Lung (tissue), 17 donors: ENCODE measurements at places on chromosomes 6 and 20.
A peak's percentile ranks its signal among the peaks of the same experiment; 100 is the strongest.

- H3K27me3 ChIP-seq, result no peaks in the 10 kb centered on the region
- peaks cover 3% of the 10 kb centered on the region for H3K4me1 ChIP-seq
- DNase-seq, result no peak
- no peak overlapping the region for H3K4me3 ChIP-seq
- no peak overlapping the region for H3K27ac ChIP-seq
Measured at GRCh38 chr6:144646093-144647056, 361.2 kb downstream of the UTRN start.

GRCh38 chr6:116449565-116449964, 11.6 kb upstream of the CALHM6 start:
- peaks cover 13% of the 10 kb centered on the region for H3K4me1 ChIP-seq
- no peak overlapping the region for H3K4me3 ChIP-seq

DNA sequence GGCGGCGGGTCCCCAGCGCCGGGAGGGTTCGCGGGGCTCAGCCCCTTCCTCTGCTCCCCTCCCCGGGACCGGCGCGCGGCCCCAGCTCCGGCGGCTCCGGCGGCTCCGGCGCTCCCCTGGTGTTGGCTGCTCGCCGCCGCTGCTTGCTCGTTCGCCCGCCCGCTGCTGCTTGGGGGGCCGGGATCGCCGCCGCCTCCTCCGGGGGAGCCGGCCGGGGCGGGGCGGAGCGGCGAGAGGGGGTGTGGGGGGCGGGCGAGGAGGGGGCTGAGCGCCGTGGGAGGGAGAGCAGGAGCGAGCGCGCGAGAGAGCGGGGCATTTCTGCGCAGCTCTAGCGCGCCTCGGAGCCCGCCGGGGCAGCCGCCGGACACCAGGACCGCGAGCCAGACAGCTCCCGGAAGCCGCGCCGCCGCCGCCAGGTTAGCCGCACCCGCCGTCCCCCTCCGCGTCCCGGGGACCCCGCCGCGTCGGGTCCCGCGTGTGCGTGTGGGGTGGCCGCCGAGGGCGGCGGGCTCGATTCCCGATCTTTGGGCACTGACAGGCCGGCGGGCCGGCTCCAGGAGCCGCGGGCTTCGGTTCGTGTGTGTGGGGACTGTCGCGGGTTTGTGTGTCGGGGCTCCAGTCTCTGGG, 62.0 kb upstream of the EPB41L1 start:
- H3K4me3 ChIP-seq, result peak overlapping the region; percentile 81
- no peaks in the 10 kb centered on the region for H3K36me3 ChIP-seq
- H3K4me1 ChIP-seq, result peaks cover 6% of the 10 kb centered on the region
- no peak for DNase-seq
- peaks cover 18% of the 10 kb centered on the region for H3K27me3 ChIP-seq

DNA sequence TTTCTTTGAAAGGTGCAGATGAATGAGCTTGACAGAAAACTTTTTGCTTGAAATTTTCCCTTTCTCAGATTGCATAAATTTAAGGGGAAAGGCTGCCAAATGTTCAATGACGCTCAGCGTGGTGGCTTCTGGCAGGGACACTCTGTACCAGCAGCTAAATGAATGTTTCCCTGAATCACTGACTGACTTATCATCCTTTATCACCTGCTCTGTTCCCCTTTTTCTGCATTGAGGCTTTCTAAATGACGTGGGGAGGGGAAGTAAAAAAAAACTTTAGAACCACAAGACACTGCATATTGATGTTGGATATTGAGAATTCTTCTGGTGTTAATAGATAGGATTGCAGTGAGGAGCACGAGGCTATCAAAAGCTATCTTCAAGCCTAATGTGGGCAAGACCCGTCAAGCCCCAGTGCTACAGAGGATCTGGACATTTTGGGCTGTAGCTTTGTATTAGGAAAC, 46.9 kb upstream of the ENPP5 start:
- no peak overlapping the region for H3K4me3 ChIP-seq
- no peaks in the 10 kb centered on the region for H3K27me3 ChIP-seq
- H3K36me3 ChIP-seq, result peaks cover 4% of the 10 kb centered on the region
- no peak for DNase-seq
- H3K27ac ChIP-seq, result no peak overlapping the region

DNA sequence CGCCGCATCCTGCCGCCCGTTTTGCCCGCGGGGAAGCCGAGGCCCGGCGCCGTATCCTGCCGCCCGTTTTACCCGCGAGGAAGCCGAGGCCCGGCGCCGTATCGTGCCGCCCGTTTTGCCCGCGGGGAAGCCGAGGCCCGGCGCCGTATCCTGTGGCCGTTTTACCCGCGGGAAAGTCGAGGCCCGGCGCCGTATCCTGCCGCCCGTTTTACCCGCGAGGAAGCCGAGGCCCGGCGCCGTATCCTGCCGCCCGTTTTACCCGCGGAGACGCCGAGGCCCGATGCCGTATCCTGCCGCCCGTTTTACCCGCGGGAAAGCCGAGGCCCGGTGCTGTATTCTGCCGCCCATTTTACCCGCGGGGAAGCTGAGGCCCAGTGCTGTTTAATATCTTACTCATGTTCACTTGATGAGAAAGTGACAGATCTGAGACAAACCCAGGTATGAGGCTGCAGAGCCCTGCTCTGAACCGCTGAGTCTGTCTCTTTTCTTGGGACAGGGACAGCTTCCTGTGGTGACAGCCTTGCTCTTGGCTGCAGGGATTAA, 129.4 kb downstream of the CDH26 start:
- peaks cover 13% of the 10 kb centered on the region for H3K27me3 ChIP-seq
- H3K36me3 ChIP-seq, result no peaks in the 10 kb centered on the region
- no peak overlapping the region for H3K4me3 ChIP-seq
- H3K4me1 ChIP-seq, result peaks cover 7% of the 10 kb centered on the region
